ENCODE measurements at places on chromosomes 16 and 17. TPM values are rescaled to one million over a fixed set of nuclear protein-coding genes. Genes with fewer than 3 reads are reported as not detected.
A peak's percentile ranks its signal among the peaks of the same experiment; 100 is the strongest.

SGSM2 gene
- total RNA-seq: 36.1 TPM

SLC4A1 gene
- not detected for total RNA-seq

- DNase-seq: no peak
Measured at GRCh38 chr16:82232806-82233205, 62.8 kb upstream of the MPHOSPH6 start.

DNA sequence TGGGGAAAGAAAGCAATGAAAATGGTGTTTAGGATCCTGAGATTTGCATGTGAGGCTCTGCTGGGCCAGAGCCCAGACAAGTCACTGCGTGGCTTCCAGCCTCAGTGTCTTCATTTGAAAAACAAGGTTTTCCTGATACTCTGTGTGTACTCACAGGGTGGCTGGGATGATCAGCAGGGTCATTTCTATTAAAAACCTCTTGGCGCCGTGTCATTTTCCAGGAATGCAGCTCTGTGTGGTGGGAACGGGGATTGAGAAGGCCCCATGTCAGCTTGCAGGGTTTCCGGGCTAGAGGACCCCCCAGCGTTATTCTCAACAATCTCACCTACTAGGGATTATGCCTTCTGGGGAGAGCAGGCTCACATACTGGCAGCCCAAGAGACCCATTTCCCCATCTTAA is 73.5 kb downstream of the FOXL1 start:
- no peak for DNase-seq

DNA sequence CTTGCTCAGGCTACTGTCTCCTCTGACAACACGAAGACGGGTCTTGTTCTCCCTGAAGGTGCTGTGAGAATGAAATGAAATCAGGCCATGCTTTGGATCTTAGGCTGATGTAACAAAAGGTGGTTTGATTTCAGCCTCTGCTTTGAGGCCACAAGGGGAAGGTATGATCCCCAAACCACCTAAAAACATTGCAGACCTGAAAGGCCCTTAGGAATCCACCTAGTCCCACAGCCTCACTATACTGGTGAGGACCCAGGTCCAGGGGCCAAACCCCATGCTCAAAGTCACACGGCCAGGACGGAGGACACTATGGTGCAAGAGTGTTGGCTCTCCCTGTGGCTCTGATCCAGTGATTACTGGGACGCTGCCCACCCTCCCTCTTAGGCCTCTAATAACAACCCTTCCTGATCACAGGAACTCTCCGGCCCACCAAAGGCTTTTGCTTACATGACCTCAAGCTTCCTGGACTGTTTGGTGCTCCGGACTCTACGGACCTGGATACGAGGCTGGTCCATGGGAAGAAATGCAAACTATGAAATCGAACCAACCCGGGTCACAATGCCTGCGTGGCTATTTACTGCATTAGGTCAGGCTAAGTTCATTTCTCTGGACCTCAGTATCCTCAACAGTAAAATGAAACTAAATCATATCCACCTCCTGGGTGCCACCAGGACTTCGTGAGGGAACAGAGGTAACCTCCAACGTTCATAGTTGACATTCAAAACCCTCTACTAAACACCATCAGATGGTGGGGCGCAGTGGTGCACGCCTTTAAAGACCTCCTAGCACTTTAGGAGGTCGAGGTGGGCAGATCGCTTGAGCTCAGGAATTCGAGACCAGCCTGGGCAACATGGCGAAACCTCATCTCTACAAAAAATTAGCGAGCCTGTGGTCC is 1.5 kb downstream of the TRIM25 start:
- DNase-seq: no peak

DNA sequence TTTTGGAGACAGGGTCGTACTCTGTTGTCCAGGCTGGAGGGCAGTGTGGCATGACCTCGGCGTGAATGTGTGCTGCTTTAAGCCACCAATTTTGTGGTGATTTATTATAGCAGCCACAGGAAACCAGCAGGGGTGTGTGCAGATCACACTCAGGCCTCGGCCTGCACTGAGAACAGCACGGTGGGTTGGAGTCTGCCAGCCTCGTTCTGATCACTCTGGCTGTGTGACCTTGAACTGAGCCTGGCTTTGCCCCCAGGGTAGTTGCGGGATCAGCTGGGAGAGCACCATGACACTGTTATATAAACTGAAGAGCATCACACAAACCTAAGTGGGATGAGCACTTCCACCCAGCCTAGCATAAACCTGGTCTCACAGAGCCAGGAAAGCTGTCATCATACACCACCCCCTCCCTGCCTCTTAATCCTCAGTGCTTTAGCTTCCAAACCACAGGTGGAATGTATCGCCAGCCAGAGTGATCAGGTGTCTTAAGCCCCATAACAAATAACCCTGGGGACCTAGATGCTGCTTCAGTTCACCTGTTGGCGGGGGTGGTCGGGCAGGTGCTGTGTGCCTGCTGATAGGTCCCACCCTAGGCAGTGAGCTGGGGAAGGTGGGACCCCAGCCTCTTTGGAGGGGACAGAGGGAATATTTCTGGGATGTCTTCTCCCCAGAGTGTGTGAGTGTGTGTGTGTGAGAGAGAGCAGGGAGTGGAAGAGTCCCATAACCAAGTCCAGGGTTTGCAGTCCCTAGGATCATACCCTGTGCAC is 28.6 kb upstream of the NDRG4 start:
- DNase-seq: no peak

- DNase-seq: no peak
Measured at GRCh38 chr17:18177722-18178121, 5.9 kb upstream of the ALKBH5 start.

DNA sequence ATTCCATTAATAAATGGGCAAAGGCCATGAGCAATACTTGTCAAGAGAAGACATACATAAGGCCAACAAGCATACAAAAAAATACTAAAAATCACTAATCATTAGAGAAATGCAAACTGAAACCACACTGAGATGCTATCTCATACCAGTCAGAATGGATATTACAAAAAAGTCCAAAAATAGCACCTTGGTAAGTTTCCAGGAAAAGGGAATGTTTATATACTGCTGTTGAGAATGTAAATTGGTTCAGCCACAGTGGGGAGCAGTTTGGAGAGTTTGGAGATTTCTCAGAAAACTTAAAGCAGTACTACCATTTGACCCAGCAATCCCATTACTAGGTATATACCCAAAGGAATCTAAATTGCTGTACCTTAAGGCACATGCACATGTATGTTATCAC is 467.7 kb downstream of the CDH11 start:
- peak; percentile 7 for DNase-seq

DNA sequence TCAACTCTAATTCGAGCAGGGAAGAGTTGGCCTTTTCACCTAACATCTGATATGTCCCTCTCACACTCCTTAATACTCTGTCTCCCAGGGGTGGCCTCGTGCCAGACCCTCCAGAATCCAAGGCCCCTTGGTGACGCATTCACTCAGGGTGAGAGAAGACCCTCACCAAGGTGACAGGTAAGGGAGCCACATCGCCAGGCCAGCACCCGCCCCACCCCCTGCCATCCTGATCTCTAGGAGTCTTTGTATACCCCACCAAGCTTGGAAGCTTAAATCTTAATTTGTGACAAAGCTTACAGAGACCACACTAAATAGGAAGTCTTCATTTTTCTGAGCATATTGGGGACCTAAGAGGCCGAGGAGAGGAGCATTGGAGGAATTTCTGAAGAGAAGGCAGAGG is 286.1 kb downstream of the IRF8 start:
- DNase-seq: no peak

DNA sequence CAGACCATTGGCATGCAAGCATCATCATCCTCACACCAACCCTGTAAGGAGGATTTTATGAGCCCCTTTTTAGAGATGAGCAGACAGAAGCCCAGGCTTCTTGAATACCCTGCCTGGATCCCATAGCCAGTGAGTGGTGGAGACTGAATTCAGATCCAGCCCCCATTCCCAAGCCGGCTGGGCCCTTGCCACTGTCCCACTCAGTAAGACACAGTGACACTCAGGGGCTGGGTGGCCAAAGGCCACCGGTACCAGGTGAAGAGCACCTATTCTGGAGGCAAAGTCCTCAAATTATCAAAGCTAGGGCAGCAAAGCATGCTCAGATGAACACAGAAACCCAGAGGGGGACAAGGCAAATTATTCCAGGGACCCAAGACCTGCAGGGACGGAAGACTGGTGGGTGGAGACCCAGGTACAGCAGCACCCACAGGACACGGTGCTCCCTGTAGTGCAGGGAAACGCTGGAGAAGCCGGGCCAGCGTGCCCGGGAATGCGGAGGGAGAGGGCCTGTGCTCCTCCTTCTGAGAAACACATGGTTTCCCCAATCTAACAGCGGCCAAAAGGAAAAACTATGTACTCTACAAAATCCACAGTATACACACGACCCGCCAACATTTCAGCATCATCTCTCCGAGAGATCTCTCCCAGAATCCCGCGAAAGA is 33.2 kb upstream of the CRHR1 start:
- no peak for DNase-seq

- no peak for DNase-seq
Measured at GRCh38 chr17:79922116-79922601, 82.9 kb upstream of the CBX4 start.

USP43 gene
- total RNA-seq: not detected

GRCh38 chr17:63358111-63358839 is 87.8 kb downstream of the CYB561 start:
- DNase-seq: peak; percentile 90

DNA sequence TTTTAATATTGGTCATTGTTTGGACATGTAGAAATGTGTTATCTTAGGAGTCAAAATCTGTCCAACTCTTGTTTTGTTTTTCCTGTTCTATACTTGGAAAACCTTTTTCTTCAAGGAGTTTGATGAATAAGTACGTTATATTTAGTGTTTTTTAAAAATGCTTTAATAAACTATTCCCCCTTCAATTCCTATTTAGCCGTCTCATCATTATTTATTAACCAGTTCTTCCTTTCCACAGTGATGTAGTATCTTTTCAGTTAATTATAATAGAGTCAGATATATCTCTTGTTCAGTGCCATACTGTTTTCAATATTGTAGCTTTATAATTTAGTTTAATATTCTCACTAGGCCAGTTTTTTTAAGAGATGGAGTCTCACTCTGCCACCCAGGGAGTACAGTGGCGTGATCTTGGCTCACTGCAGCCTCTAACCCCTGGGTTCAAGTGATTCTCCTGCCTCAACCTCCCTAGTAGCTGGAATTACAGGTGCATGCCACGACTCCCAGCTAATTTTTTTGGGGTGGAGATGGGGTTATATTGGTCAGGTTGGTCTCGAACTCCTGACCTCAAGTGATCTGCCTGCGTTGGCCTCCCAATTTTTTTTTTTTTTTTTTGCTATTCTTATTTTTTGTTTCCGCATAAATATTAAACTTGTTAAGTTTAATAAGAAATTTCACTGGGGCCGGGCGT is 72.9 kb downstream of the KPNA2 start:
- no peak for DNase-seq

DNA sequence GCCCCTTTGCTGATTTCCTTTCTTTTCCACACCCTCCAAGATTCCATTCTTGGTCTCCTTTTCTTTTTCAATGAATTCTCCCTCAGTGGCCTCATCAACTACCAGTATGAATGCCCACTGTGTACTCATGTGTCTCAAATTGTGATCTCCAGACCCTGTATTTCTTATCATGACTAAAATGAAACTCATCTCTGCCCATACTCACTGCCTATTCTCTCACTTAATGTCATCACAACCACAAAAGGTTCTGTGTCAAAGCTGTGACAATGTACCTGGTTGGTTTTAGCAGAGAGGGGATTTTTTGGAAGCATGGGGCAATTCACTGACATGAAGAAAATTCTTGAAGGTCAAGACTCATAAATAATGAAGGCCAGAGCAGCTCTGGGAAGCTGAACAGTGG is 11.5 kb upstream of the TBX4 start:
- DNase-seq: no peak

DNA sequence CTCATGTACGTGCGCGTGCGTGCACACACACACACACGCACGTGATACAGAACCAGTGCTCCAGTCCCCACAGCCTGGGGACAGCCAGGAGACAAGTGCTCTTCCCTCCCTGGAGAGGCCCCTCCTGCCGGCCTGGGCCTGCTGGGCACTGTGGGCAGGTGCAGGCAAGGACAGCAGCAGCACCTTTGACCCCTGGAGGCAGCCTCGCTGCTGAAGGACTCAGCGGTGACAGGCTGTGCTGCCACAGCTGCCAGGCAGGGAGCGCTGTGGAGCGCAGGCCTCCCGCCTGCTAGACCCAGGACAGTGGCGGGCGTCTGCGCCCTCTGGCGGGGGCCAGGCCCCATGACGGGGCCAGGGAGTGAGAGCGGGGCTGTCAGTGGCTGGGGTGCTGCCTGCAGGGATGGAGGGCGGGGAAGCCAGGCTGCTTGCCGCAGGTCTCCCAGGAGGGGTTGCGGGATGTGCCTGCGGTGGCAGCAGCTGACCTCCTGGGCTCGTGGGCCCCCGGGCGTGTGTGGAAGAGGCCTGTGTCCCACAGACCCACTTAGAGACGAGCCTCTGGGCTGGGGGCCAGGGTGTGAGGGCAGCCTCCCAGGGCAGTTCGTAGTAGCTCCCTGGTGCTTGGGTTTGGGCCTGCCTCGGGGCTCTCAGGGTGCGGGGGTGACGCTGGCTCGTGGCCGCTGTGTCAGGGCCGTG is 63.5 kb upstream of the PVALEF start:
- peak; percentile 71 for DNase-seq

DNA sequence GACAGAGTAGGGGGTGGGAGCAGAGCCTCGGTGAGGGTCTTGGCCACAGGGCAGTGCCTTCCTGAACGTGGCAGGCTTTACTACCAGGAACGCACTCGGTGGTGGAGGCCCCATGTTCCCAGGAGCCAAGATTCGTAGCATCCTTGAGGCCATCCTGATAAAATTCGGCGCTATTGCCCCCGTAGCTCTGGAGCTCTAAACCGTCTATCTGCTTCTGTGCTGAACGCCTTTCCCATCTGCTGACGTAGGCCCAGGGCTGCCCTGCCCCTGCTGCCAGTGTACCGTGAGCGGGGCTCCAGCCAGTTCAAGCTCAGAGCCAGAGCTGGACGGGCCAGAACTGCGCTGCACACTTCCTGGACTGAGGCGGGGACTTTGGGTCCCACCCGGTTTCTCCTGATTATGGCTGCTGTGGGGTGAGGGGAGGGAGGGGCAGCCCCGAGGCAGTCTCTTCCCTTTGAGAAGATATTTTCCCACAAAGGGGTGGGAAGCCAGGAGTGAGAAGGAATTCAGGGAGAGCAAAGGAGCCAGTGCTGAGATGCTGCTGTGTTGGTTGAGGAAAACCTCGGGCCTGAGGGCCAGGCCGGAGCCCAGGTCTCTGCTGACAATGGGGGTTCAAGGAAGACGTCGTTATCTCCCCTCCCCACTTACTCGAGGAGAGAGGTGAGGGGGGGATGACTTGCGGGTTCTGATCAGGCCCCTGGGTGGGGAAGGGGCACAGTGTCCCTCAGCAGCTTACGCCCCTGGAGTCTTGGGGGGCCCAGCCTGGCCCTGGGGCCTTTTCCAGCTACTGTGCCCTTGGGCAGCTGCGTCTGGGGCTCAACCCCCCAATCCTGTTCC is 29.4 kb downstream of the OR1D5 start:
- no peak for DNase-seq

Measured in LHCN-M2 (cell line).